ENCODE measurements at places on chromosomes 6 and 20. TPM values are rescaled to one million over a fixed set of nuclear protein-coding genes. Genes with fewer than 3 reads are reported as not detected.

The PIM1 gene
- total RNA-seq = 70.4 TPM

The PAX1 gene
- not detected for total RNA-seq

The XKR7 gene
- total RNA-seq = 6.8 TPM

The PSORS1C1 gene
- not detected for total RNA-seq

The SULF2 gene
- 27.9 TPM for total RNA-seq
